ENCODE measurements at places on chromosomes 5 and 9. TPM values are rescaled to one million over a fixed set of nuclear protein-coding genes. Genes with fewer than 3 reads are reported as not detected.

DNA sequence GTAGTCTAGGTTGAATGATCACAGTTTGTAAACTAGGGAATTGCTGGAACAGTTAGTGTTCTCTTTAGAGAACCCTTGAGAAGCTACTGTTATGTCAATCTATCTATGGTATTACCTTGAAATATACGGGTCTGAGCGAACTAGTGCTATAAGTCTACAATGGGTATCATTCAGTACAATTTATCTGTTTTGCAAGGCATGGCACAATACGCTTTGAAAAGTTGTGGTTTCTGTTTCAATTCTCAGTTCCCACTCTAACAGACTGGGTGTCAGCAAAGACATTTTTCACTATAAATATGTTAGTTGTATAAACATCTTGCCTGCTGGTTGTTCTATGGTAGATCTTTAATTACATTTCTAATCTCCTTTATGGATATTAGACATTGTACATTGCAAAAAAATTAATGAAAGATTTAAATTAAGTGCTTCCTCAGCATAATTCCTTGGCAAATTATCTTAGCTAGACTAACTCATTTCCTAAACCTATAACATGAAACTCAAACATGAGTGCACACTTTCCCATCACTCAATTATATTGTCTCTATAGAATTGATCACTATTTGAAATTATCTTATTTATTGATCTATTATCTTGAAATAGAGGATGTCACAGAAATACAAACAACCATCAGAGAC lies 24.9 kb upstream of the SLCO6A1 start:
- DNase-seq = no peak
- no peaks in the 10 kb centered on the region for H3K4me1 ChIP-seq
- H3K27me3 ChIP-seq = no peaks in the 10 kb centered on the region

DNA sequence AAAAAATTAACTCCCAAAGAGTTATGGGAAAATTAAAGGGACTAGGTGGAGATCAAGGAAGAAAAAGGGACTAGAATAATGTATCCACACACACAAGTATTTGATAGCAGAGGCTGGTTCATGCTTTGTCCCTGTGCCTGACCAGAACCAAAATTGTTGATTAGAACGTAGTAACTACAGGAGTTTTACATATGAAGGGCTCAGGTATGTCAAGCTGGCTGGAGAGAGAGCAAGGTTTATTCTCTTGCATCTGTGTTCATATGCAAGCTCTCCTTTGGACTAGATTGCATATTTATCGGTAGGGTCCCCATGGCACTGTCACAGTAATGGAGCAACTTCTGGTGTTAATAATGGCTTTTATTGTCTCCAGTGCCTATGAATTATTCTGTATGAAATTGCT lies 239.9 kb upstream of the TRPM3 start:
- H3K36me3 ChIP-seq = no peaks in the 10 kb centered on the region
- no peak for DNase-seq
- no peaks in the 10 kb centered on the region for H3K27me3 ChIP-seq
- no peaks in the 10 kb centered on the region for H3K4me1 ChIP-seq

DNA sequence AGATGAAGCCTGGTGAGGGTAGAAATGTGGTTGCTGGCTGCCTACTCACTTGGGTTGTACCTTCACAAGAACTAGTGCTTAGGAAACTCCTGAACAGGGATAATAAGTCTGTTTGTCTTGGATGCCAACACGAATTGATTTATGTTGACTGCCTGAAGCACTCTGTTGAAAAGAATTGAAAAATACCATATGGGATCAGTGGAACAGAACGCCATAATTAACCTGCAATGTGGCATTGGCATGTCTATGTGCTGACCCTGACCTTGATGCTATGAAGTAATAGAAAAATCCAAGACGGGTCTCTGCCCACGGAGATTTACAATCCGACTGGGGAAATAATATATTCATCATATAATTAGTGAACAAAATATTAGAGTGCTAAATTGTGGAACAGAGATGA lies 10.5 kb downstream of the LIX1 start:
- no peak for DNase-seq
- H3K27ac ChIP-seq = no peak overlapping the region
- H3K4me1 ChIP-seq = no peaks in the 10 kb centered on the region
- H3K36me3 ChIP-seq = no peaks in the 10 kb centered on the region

UBE2R2 gene
- 21.2 TPM for total RNA-seq

GRCh38 chr5:137304226-137304874 lies 194.8 kb downstream of the SPOCK1 start:
- H3K27me3 ChIP-seq = no peaks in the 10 kb centered on the region
- H3K27ac ChIP-seq = no peak overlapping the region
- no peak overlapping the region for H3K4me3 ChIP-seq
- no peaks in the 10 kb centered on the region for H3K4me1 ChIP-seq
- peak; percentile 58 for DNase-seq

DNA sequence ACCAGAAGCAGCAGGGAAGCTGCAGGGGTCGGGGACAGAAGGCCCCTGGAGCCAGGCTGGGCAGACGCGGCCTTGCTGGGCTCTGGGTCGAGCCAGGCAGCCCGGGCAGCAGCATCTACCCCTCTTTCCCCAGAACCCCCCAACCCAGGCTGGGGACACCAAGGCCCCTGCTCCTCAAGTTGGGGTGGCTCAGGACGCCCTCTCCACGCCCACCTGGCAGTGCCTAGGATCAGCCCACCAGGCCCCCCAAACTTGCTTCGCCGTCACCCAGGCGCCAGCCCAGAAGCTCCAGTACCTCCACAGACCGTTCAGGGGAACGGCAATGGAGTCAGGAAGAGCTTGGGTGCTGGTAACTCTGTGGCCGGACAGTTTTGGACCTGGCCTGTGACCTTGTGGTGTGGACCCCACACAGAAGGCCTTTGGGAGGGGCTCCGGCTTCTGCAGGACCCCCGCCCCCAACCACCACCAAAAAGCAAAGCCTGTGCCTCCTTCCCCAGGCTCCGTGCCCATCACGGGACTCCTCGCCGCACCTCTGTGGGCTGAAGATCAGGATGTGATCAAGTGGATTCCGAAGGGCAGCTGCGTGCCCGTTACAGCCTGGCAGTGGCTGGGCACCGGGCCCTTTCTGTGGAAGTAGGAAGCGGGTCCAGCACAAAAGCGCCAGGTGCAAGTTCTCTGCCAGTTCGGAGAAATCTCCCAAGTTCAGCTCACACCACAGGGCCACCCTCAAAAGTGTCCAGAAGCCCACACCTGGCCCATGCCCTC lies 2.1 kb downstream of the SLC12A7 start:
- H3K27me3 ChIP-seq = no peaks in the 10 kb centered on the region
- H3K36me3 ChIP-seq = no peaks in the 10 kb centered on the region
- no peak for DNase-seq
- H3K4me1 ChIP-seq = peaks cover 3% of the 10 kb centered on the region
- peak overlapping the region; percentile 68 for H3K4me3 ChIP-seq
- peak overlapping the region; percentile 95 for H3K27ac ChIP-seq

PDE8B gene
- 8.6 TPM for total RNA-seq

- no peak overlapping the region for H3K27ac ChIP-seq
- H3K4me1 ChIP-seq = no peaks in the 10 kb centered on the region
- no peak overlapping the region for H3K4me3 ChIP-seq
- H3K27me3 ChIP-seq = no peaks in the 10 kb centered on the region
- no peak for DNase-seq
- no peaks in the 10 kb centered on the region for H3K36me3 ChIP-seq
Measured at GRCh38 chr9:107155244-107155817, 127.7 kb upstream of the RAD23B start.

- no peaks in the 10 kb centered on the region for H3K36me3 ChIP-seq
- no peaks in the 10 kb centered on the region for H3K4me1 ChIP-seq
- DNase-seq = no peak
Measured at GRCh38 chr5:145499483-145499882, 335.7 kb downstream of the PRELID2 start.

NPR3 gene
- 2.0 TPM for total RNA-seq

- no peak overlapping the region for H3K4me3 ChIP-seq
- no peaks in the 10 kb centered on the region for H3K36me3 ChIP-seq
- no peaks in the 10 kb centered on the region for H3K4me1 ChIP-seq
- DNase-seq = no peak
- H3K27me3 ChIP-seq = peaks cover 10% of the 10 kb centered on the region
Measured at GRCh38 chr9:130995086-130996011, 13.6 kb upstream of the LAMC3 start.

MARCOL gene
- not detected for total RNA-seq

DNA sequence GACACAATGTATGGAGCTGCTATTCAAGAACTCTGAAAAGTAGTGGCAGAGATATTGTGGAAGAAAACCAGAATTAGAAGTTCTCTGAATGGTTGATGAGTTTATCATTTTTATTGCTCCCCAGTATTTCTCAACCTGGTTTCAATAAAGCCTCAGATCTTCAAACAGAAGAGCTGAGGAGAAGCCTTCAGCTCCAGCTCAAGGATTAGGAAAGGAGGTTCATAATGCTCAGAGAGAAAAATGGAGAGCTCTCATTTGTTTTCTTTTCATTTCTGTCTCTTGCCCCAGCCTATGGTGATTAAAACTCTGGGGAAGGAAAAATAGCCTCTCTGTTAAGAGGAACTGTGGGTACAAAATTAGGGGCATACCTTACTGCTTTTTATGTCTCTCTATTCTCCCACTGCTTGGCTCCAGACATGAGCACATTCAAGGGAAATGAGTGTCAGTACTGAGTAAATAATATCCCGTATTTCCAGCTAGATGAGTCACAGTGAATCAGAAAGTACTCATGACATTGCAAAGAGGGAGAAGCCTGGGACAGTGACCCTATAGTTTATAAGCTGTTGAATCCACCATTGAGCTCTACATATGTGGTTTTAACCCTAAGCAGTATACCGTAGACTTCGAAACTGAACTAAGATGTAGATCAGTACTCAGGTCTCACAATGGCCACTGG lies 138.1 kb downstream of the EMB start:
- no peaks in the 10 kb centered on the region for H3K4me1 ChIP-seq
- H3K36me3 ChIP-seq = no peaks in the 10 kb centered on the region
- H3K27me3 ChIP-seq = no peaks in the 10 kb centered on the region
- DNase-seq = no peak
- H3K4me3 ChIP-seq = no peak overlapping the region

- H3K27ac ChIP-seq = no peak overlapping the region
- DNase-seq = no peak
- H3K4me1 ChIP-seq = no peaks in the 10 kb centered on the region
- no peak overlapping the region for H3K4me3 ChIP-seq
Measured at GRCh38 chr5:4642525-4642924, 497.6 kb upstream of the ADAMTS16 start.

DNA sequence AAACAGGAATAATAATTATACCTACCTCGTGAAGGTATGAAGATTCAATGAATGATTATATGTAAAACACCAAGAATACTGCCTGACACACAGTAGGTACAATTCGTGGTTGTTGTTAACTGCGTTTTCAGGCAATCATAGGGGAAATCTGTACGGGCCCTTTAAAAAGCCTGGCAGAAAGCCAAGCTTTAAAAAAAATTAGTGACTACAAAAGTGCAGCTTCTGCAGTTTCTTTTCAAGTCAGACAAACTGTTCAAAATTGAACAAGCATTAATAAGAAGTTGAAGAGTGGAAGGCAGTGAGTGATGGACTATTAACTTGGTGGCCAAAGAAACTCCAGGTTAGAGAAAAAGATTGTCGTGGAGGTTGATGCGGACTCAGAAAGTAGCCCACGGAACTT lies 85.9 kb upstream of the TRIO start:
- no peak for DNase-seq
- H3K4me3 ChIP-seq = no peak overlapping the region
- H3K36me3 ChIP-seq = no peaks in the 10 kb centered on the region
- H3K27me3 ChIP-seq = no peaks in the 10 kb centered on the region
- no peaks in the 10 kb centered on the region for H3K4me1 ChIP-seq

FOXD4L3 gene
- total RNA-seq = 0.15 TPM

DNA sequence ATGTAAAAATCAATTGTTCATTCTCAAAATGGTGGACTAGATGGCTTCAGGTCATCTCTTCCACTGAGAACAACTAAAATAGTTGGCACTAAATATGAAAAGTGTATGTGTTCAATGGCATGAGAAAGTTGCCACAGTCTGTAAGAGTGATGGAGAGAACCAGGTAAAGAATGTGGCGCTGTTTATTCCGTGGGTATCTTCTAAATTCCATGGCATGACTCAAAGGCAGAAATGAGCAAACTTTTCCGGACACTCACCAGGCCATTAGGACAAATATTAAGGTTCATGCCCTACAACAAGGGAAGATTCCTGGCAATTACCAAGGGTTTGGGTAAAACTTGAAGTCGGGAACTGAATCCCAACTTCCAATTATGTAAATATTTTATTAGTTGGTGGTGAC lies 825.4 kb upstream of the CDH6 start:
- H3K4me3 ChIP-seq = no peak overlapping the region
- no peaks in the 10 kb centered on the region for H3K27me3 ChIP-seq
- no peaks in the 10 kb centered on the region for H3K36me3 ChIP-seq

PCDHA1 gene
- not detected for total RNA-seq

DNA sequence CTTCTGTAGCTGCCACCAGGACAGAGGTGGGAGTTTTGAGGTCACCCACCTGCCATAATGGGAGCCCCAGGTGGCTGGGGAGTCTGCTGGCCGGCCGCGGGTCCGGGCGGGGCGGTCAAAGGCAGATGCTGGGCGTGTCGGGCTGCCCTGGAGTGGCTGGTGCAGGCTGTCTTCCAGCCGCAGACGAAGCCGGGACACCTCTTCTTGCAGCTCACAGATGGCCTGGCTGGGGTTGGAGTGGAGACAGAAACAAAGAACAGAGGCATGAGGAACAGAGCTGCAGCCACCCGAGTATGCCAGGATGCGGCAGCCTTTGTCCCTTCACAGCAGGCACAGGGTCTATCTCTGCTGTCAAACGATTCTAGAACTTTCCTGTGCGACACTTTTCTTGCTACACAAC lies 18.0 kb downstream of the ORM2 start:
- no peak for DNase-seq
- peaks cover 20% of the 10 kb centered on the region for H3K36me3 ChIP-seq
- H3K4me1 ChIP-seq = no peaks in the 10 kb centered on the region
- no peaks in the 10 kb centered on the region for H3K27me3 ChIP-seq
- no peak overlapping the region for H3K4me3 ChIP-seq

MYORG gene
- 11.5 TPM for total RNA-seq

DNA sequence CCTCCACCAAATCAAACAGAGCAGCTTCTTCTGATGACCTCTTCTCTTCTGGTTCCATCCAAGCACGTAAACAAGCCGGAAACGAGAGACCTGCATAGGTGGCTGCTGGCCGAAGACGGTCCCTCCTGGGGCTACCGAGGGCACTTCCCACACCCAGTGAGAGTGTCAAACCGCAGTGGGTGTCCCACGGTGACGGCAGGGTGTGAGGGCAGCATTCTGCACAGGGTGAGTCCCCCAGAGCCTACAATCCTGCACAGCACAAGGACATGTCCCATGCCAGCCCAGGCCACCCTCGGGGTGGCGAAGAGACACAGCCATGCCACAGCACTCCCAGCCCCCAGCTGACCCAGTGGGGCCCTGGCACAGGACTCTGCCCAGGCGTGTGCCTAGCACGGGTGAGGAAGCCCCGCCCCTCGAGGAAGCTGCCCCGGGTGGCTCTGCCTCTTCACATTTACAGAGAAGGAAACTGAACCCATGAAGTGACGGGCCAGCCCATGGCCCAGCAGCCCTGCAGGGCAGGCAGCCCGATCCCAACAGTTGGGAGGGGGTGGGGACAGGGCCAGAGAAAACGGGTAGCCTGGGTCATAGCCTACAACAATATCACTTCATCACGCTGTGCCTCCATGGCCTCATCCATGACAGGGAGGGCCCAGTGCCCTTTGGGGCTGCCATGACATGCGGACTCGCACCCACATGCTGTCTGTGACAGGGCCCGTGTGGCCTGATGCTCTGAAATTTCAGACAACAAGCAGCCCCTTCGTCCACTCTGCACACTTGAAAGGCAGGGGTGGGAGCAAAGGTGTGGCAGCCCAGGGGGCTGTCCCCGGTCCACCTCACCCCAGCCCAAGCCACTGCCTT lies 43.2 kb downstream of the SEMA4D start:
- no peaks in the 10 kb centered on the region for H3K4me1 ChIP-seq
- H3K4me3 ChIP-seq = no peak overlapping the region
- DNase-seq = no peak
- H3K27me3 ChIP-seq = no peaks in the 10 kb centered on the region

C9 gene
- 1.8 TPM for total RNA-seq

Data from breast epithelium (tissue), 4 donors.